ENCODE measurements at places on chromosomes 12 and 14. TPM values are rescaled to one million over a fixed set of nuclear protein-coding genes. Genes with fewer than 3 reads are reported as not detected.

- no peak for DNase-seq
Observed at GRCh38 chr14:104037903-104038302, 47.6 kb upstream of the ASPG start.

DNA sequence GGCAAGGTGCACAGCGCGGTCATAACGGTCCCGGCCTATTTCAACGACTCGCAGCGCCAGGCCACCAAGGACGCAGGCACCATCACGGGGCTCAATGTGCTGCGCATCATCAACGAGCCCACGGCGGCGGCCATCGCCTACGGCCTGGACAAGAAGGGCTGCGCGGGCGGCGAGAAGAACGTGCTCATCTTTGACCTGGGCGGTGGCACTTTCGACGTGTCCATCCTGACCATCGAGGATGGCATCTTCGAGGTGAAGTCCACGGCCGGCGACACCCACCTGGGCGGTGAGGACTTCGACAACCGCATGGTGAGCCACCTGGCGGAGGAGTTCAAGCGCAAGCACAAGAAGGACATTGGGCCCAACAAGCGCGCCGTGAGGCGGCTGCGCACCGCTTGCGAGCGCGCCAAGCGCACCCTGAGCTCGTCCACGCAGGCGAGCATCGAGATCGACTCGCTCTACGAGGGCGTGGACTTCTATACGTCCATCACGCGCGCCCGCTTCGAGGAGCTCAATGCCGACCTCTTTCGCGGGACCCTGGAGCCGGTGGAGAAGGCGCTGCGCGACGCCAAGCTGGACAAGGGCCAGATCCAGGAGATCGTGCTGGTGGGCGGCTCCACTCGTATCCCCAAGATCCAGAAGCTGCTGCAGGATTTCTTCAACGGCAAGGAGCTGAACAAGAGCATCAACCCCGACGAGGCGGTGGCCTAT lies 875 bp downstream of the HSPA2 start:
- no peak for DNase-seq

GRCh38 chr12:40618636-40619035 lies 73.6 kb upstream of the CNTN1 start:
- no peak for DNase-seq

The IL23A gene
- not detected for total RNA-seq

The INSM2 gene
- total RNA-seq = not detected

- peak; percentile 62 for DNase-seq
Observed at GRCh38 chr12:66693901-66694513, 15.1 kb upstream of the GRIP1 start.

The DIO2 gene
- total RNA-seq = 61.1 TPM

DNA sequence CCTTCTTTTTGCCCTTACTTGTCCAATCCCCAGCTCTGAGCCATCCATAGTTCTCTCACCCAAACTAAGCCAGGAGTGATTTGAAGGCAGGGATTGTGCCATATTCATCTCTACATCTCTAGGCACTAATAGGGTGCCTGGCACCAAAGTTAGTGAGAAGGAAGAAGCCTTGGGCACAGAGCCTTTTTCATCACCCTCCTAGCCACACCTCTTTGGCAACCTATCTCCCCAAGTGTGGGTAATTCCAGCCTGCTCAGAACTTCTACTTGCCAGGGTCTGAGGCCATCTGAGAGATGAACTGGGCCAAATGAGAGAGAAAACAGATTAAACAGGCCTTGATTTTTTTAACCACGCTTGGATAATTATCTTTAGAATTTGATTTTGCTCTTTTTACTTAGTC lies 61.3 kb downstream of the PHLDA1 start:
- DNase-seq = no peak

DNA sequence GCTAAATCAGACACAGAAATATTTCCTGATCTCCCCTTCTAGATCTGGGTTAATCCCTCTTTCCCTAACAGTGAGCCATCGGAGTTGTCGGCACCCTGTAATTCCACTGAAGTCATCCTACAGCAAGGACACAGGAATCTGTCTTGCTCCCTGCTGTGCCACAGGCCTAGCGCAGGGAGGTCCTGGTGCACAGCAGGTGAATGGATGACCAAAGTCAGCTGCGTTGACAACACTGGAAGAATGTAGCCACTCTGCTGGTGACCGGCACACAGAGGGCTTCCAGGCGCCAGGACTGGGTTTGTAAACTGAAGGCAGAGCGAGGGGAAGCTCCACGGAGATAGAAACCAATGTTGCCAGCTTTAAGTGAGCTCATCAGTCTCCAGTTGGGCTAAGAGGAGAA lies 23.6 kb downstream of the TMEM229B start:
- DNase-seq = no peak

The ST8SIA1 gene
- total RNA-seq = 2.5 TPM

DNA sequence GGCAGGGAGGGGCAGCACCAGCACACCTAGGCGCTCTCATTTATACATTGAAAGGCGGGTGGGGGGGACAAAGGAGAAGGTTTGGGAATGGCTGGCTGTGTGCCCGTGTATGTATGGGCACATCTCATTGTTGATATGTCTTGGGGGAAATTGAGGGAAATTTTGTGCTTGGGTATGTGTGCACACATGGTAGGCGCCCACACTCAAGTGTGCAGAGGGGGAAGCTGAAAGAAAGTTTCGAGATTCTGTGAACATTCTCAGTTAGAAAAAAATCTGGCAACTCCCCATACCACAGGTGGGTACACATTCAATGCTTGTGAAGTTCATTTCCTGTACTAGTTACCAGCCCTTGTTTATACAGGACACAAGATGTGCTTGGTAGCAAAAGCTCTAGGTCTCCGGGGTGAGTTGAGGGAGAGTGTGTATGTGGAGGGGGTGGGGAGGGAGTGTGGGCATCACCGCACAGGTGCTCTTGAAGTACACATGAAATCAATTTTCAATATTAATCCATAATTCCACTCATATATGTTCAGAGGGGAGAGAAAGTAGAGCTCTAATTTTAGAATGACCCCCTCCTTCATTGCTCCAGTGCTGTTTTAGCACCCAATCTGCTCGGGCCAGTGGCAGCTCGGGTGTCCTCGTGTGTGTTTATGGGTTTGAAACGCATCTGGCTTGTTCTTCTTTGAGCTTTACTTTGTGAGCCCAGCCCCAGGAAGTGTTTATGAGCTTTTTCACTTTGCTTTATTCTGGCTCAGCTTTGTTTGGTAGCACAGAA lies 286.0 kb downstream of the ZFP36L1 start:
- DNase-seq = peak; percentile 69

The SLC2A14 gene
- not detected for total RNA-seq

The DIABLO gene
- total RNA-seq = 107 TPM
